ENCODE measurements at places on chromosomes 3 and 15.

GRCh38 chr3:110925798-110926197 is 145.8 kb upstream of the NECTIN3 start:
- DNase-seq: no peak

- DNase-seq: no peak
Observed at GRCh38 chr3:126995926-126996512, 13.1 kb downstream of the PLXNA1 start.

DNA sequence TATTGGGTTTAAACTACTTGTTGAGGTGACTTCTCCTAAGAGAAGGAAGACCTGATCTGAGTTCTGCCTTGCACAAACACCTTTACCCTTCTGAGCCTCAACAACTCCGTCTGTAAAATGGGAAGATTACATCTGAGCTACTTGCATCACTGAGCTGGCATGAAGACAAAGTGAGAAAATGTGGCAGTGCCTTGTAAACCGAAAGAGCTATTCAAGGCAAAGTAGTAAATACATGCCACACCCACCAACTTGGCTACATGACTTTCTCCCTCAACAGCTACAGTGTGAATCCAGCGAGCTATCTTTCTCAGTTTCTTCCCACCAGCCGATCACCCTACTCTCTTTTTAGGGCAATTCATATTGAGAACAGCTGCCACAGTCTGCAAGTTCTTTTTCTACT is 148.3 kb downstream of the FOXB1 start:
- DNase-seq: no peak

GRCh38 chr3:47643092-47643491 is 64.4 kb upstream of the CSPG5 start:
- DNase-seq: no peak

DNA sequence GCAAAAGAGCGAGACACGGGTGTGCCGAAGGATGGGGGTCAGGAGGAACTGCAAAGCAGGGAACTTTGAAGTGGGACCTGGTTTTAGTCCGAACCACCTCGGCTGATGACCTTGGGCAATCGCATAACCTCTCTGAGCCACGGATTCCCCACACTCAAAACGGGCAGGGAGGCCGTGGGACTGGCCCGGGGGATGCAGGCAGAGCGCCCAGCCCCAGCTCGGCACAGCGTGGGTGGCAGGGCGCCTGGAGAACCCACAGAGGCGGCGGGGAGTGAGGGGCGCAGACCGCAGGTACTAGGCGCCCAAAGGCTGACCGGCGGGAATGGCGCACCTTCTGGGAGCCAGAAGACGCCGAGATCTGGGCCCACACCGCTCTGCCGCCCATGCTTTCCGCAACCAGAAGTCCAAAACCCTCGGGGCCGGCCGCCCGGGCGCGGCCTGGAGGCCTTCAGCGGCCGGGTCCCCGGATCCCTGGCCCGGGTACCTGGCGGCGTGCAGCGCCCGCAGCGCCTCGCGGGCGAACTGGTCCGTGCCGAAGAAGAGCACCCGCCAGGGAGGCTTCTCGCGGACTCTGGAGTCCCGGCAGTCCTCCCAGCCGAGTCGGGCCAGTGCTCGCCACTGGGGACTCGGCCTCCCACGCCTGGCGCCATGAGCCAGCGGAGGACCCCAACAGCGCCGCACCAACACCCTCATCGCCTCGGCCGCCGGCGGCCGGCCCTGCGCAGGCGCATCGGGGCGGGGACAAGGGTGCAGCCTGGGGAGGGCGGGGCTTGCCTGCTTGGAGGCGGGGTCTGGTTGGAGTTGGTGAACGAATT is at the start of gene MTFMT:
Gene MTFMT, minus strand, starts transcription at position 719 of the 815 bp plus-strand sequence. Its CDS starts 26 bp downstream, at position 693.
- DNase-seq: peak; percentile 77

GRCh38 chr3:5735896-5736295 is 548.4 kb downstream of the EDEM1 start:
- no peak for DNase-seq

- peak; percentile 58 for DNase-seq
Observed at GRCh38 chr15:31215490-31216214, 111.0 kb upstream of the KLF13 start.

DNA sequence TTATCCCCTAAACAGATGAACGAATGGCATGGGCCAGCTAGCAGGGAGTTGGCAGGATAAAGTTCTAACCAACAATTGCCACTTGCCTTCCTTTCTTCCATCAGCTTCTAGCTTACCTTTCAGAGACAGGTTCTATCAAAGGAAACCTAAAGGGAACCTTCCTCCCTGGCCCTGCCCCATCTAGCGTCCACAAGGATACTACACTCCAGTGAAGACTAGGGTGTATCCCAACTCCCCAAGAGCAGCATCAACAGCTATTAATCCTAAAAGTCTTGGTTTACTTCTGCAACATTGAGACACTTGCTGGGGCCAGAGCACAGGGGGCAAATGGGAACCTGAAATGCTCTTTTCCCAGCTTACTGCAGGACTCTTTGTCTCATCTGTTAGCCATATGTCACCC is 37.0 kb upstream of the TMC3 start:
- DNase-seq: no peak

DNA sequence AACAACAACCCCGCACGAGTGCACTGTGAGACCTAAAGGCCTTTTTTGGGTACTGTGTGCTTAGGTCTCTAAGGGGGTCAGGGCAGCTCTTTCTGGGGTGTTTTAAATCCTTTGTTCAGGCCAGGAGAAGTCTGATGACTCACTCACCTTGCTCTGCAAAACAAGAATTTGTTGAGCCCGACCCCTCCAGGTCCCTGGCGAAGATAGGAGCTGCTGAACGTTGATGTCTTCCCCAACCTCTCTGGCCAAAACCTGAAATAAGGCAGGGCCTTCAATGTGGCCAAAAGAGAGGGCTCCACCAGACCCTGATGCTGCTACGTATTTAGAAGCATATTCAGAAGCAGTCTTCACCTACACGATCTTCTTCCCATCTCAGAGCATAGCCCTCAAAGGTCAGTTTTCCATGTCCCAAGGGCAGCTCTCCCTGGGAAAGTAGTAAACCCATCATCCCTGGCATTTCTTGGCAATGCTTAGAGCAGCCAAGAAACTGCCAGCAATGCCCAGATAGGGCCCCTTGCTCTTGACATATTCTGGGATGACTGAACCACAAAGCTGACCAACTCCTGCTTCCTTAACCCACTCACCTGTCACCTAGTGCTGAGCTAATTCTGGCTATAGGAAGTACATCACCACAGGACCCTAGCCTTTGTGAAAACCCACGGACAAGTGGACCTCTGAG is 27.1 kb downstream of the CCDC13 start:
- no peak for DNase-seq

DNA sequence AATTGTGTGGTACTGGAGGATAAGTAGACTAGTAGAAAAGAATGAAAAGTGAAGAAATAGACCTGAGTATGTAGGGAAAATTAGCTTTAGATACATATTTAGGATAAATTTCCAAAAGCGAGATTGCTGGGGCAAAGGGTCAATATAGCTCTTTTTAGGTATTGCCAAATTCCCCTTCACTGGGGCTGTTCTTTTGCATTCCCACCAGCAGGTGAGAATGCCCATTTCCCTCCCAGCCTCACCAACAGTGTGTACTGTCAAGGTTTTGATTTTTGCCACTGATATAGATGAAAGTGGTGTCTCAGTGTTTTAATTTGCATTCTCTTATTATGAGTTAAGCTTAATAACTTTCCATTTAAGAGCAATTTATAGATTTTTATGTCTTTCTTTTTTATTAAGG is 35.7 kb upstream of the BHLHE40 start:
- DNase-seq: no peak

DNA sequence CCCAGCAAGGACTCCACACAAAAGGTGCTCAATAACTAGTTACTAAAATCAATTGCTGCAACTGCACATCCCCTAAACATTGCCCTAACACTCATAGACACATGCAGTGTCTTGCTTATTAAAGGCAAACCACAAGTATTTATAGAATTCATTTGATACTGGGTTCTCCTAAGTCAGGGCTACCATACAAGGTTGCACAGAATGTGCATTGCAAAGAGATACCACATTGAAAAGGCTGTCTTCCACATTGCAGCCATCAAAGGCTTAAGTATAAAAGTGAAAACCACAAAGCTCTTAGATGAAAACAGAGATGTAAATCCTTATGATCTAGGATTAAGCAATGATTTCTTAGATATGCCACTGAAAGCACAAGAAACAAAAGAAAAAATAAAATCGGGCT is 33.6 kb upstream of the TOPAZ1 start:
- DNase-seq: no peak

DNA sequence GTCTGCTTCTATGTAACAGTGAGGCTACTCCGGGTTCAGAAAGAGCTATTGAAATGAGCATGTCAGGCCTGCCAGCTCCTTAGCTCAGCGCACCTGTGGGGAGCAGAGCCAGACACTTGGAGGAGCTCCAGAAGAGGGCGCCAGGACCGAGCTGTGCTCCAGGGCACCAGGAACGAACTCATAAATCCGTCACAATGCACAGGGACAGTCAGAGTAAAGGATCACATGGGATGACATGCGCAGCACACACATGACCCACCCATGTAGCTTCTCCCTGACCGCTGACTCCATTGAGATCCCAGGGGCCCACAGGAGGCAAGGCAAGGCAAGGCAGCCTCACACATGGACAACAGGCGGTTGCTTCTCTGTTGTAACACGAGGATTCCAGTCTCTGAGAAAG is 26.0 kb upstream of the GNB5 start:
- no peak for DNase-seq

GRCh38 chr3:131231710-131232389 is 149.7 kb upstream of the NUDT16 start:
- DNase-seq: no peak

- no peak for DNase-seq
Observed at GRCh38 chr3:67976663-67977062, 322.3 kb upstream of the SUCLG2 start.

DNA sequence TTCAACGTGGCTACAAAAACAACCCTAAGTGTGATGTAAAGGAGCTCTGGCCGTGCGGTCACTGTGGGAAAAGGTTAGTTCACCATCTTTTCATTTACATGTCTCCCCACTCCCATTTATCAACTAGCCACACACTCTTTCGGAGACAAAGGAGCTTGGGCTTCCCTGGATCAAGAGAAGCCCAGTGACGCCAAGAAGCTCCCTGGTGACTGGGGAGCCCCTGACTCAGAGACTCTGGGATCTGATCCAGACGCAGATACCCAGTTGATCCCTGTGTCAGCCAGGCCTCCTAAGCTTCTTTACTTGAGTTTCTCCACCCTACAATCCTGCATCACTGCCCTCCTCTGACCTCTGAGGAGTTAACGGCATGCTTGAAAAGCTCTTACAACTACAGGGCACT is 43.9 kb downstream of the HEG1 start:
- no peak for DNase-seq

- DNase-seq: no peak
Observed at GRCh38 chr3:132405609-132406299, 11.5 kb upstream of the DNAJC13 start.

GRCh38 chr3:4907643-4908432 is 71.4 kb upstream of the BHLHE40 start:
- no peak for DNase-seq

- DNase-seq: no peak
Observed at GRCh38 chr3:11604139-11604892, 39.4 kb downstream of the VGLL4 start.

DNA sequence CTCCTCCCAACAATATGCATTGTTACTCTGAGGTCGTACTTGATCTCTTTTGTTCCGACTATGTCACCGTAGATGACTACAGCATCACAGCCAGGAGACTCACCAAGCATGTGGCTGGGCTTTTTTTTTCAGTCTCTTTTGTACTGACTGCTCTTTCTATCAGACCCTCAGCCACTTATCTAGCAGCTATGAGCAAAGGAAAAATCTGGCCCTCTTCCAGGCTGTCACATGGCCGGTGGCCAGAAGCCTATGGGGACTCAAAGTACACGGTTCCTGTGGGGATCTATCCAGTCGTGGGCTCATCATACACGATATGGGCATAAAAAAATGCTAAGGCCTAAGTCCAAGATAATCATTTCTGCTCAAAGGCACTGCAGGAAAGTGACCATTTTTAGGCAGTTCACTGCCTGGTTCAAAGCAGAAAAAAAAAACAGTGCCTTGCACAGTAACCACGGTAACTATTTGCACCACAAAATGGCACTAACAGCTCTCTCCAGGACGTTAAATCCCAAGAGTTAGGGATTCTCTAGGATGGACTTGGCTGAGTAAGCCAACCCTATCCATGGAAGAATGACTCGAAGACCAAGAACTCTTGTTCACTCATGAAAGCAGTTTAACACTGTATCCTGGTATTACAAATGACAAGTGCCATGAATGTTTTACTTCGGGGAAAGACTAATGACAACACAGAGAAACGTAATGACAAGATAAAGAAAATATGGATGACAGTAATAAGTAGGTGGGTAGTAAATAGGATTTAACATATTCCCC is 50.3 kb downstream of the SHQ1 start:
- no peak for DNase-seq

DNA sequence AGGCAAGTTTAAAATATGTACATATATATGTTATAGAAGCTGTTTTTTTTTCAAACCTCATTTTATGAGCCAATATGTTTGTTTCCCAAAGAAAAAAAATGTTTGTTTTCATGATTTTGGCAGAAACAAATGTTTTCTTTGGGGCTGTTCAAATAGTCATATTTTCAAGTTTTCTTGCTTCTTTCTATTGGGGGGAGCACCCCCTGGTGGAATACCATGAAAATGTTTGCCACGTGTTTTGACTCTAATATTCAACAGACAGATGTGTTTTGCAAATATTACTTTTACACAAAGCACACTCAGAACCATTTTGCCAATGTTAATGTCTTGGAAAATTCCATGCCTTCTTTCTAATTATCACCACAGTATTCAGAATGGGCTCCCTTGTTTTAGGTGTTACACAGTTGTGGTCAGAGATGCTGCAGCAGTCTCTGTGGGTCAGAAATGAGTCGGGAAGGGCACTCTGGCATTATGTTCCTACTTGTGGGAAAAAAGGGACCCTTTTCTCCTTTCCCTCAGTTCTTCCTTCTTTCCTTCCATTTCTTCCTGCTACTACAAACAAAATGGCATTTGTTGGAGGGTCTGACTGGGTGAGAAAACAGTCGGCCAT is 817.0 kb downstream of the TUSC7 start:
- DNase-seq: no peak

GRCh38 chr3:149941946-149942345 is 28.7 kb downstream of the PFN2 start:
- DNase-seq: no peak

GRCh38 chr3:114556657-114557213 is 262.9 kb downstream of the TIGIT start:
- DNase-seq: no peak

DNA sequence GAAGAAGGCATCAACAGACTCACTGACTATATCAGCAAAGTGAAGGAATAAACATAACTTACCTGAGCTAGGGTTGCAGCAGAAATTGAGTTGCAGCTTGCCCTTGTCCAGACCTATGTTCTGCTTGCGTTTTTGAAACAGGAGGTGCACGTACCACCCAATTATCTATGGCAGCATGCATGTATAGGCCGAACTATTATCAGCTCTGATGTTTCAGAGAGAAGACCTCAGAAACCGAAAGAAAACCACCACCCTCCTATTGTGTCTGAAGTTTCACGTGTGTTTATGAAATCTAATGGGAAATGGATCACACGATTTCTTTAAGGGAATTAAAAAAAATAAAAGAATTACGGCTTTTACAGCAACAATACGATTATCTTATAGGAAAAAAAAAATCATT is 17.8 kb downstream of the LMOD3 start:
- DNase-seq: no peak

GRCh38 chr3:192888190-192888589 is 29.5 kb downstream of the MB21D2 start:
- no peak for DNase-seq

- no peak for DNase-seq
Observed at GRCh38 chr3:100941451-100941850, 51.8 kb downstream of the ABI3BP start.

All from stimulated activated CD4-positive, alpha-beta T cell treated with anti-CD3 and anti-CD28 coated beads, TNF-alpha, amount 100 ng/mL, for 48 hours (primary cell).